ENCODE measurements at places on chromosomes 6 and 20.

GRCh38 chr6:2007165-2007564 lies 238.2 kb downstream of the GMDS start:
- DNase-seq: no peak

DNA sequence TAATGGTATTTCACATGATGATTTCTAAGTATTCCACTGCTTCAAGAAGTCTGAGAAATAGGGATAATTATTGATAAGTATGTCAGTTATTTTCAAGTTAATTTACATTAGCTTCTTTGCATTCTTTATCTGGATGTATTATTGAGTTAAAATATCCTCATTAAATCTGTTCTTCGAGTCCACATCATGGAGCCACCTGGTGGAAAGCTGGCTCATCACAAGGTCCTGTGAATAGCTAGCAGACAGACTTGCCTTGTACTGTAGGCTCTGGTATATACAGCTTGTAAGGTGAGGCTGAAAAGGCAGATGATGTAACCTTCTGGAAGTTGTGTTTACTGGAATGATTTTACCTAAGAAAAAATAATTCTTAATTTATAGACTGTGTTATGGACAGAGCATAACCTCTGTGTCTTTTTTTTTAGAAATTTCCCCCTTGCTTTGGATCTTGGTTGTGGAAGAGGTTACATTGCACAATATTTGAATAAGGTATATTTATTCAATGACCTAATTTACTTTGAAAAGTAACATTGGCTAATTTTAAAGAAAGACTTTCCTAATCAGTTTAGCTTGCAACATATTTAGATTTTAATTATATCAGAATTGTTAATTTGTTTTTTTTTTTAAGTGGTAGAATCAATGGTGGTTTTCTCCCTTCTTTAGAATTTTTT lies 3.5 kb downstream of the NDUFAF5 start:
- DNase-seq: no peak

GRCh38 chr20:30485331-30486102 lies 771.9 kb upstream of the DEFB115 start:
- no peak for DNase-seq

DNA sequence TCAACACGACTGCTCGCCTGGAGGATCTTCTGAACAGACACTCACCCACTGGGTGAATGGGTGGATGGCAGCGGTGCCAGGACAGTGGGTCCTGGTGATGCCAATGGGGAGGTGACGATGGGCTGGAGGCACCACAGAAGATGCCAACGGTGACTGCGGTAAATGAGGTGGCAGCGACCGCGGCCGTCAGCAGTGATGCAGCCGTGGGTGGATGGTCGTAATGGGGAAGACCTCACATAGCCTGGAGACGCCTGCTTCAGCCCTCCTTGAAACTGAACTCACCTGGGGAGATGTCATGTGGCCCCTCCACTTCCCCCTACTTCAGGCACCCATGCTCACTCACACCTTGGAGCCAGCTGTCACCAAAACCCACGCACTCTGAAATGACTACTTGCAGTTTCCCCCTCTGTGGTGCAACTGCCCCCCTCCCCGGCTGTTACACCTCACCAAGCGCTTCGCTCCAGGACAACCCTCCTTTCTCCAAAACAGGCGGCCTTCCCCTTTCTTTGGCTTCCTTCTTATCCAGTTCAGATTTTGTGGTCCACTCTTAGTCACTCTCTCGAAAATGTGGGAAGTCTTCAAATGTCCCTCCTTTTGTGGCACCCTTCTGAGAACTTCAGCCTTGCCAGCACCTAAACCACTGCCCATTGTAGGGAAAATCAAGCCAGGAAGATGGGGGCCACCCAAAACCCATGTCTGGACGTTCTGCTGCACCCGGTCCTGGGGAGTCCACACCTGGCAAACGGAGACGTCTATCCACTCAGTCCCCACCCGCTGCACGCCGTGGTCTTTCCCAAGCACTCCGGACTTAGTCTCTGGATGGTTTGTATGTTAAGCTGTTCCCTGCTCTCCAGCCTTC lies 10.4 kb upstream of the ABHD16B start:
- DNase-seq: no peak

Data from BJ (cell line).